ENCODE measurements at places on chromosomes 2 and 18.
A peak's percentile ranks its signal among the peaks of the same experiment; 100 is the strongest.

GRCh38 chr18:49527631-49528327 lies 34.1 kb upstream of the LIPG start:
- DNase-seq: no peak

GRCh38 chr2:37555457-37555856 lies 116.0 kb downstream of the CDC42EP3 start:
- DNase-seq: no peak

DNA sequence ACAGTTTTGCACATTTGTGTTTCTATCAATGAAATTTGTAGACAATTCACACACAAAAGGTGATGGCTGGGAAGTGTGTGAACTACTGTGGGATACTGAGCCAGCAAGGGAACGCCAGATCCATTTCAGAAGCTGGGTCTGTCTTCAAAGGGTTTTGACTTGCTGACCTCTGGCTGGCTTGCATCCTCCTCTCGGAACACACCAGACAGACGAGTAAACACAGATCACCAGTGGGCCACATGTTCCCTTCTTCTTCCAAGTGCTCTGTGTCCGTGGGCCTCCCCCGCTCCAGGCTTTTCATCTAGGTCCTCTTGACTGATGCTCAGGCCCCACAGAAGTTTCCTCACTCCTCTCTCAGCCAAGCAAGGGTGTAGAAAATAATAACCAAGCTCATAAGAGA lies 122.2 kb upstream of the OSR1 start:
- DNase-seq: no peak

- DNase-seq: no peak
Observed at GRCh38 chr2:10324095-10324832, 21.6 kb downstream of the HPCAL1 start.

GRCh38 chr18:56374007-56374655 lies 264.3 kb downstream of the TXNL1 start:
- DNase-seq: no peak

- DNase-seq: no peak
Observed at GRCh38 chr2:199713746-199714145, 137.2 kb downstream of the FTCDNL1 start.

- no peak for DNase-seq
Observed at GRCh38 chr2:197868206-197868605, 63.8 kb downstream of the PLCL1 start.

DNA sequence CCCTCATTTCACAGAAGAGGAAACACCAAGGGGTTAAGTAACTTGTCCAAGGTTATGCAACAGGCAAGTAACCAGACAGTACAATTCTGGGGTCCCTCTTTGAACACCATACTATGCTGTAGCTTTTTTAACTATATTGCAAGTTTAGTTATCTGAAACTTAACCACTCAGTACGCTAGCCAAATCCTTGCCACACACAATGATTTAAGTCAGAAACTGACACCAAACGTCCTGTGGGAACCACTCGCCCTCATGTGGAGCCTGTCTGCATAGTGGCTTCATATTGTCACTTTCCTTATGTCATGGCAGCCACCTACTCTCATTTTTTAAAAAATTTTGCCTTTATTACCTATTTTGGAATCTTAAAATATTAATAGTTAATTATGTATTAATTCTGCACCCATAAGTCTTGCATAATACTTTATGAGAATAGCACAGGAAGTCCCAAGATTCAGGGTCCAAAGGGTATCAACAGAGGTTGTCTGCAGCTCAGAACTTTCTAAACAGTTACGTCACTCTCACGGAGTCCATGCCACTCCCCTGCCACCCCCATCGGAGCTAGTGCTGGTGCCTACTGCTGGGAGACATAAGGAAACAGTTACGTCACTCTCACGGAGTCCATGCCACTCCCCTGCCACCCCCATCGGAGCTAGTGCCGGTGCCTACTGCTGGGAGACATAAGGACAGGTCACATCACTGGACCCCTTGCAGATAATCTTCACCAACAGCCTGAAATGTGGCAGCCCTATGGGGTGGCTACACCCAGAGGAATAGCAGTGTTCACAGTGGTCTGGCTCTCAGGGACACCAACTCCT lies 99.0 kb downstream of the L3MBTL4 start:
- DNase-seq: no peak

DNA sequence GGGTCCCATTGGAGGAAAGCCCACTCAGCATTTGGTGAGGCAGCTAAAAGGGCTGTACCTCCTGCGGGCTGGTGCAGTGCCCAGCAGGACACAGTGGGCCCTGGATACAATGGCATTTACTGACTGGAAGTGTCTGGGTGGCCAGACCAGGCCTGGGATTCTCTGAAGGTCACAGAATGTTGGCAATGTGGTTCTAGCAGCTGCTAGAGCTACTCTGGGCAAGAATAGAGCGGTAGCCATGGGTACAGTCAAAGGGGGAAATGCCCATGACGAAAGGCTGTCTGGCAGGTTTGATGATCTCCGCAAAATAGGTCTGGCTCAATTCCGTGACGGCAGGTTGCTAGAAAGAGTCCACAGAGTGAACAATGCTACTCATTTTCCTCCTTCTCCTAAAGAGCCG lies 241.8 kb downstream of the AFF3 start:
- DNase-seq: peak; percentile 55

DNA sequence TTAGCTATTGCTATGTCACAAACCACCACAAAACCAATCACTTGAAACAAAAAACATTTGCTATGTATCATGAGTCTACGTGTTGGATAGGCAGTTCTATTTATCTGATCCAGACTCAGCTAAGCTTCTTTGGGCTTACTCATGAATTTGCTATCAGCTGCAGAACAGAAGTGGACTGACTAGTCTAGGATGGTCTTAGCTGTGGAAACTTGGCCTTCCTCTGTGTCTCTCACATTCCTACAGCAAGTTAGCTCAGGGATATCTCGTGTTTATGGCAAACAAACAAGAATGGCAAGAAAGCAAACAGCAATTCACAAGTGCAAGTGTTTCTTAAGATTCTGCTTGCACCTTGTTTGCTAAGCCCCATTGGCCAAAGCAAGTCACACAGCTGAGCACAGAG lies 288.0 kb upstream of the TNP1 start:
- no peak for DNase-seq

GRCh38 chr18:5543036-5543680 lies 639 bp downstream of the EPB41L3 start:
- peak; percentile 34 for DNase-seq

GRCh38 chr2:9004338-9005204 lies 1.1 kb upstream of the MBOAT2 start:
- no peak for DNase-seq

DNA sequence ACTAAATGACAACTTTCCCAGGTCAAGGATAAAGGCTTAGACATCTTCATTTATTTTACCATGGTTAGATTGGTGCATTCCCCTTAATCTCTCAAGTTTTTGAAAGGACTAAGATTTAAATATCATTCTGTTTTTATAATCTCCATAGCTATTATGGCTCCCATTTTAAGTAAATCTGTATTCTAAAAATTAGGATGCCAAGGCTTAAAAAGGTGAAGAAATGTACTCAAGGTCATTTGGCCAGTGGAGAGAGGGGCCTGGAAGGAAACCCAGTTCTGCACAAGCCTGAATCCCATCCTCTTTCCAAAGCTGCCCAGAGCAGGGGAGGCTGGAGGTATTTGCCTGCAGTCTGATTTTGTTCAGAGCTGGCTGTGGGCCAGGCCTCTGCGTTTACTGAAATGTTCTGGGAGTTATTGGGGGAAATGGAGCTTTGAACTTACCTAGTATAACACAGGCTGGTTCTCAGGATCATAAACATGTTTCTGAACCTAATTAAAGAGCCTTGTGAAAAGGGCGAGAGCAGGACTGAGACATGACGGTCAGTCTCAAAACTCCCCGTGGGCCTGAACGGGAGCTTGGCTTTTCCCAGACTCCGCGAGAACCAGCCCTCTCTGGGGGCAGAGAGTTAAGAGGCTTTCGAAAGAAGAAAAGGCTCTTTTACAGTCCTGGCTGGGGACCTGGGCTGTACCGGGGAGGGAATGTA lies 85.6 kb downstream of the DDX1 start:
- DNase-seq: peak; percentile 49

DNA sequence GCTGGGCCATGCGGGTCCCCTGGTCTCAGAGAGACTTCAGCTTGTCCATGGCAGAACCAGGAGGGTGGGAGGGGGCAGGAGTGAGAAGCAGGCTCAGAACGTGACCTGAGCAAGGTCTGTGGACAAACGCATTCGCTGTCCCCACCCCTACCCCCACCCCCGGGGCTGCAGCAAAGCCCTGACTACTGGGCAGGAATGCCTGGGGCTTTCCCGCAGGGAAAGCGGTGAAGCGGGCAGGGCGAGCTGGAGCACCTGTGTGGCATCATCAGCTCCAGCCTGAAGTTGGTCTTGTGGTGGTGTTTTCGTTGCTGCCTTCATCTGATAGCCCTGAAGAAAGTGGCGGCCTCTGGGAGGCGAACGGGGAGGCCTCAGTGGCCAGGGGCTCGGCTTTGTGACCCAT lies 26.1 kb upstream of the ALKAL2 start:
- no peak for DNase-seq

DNA sequence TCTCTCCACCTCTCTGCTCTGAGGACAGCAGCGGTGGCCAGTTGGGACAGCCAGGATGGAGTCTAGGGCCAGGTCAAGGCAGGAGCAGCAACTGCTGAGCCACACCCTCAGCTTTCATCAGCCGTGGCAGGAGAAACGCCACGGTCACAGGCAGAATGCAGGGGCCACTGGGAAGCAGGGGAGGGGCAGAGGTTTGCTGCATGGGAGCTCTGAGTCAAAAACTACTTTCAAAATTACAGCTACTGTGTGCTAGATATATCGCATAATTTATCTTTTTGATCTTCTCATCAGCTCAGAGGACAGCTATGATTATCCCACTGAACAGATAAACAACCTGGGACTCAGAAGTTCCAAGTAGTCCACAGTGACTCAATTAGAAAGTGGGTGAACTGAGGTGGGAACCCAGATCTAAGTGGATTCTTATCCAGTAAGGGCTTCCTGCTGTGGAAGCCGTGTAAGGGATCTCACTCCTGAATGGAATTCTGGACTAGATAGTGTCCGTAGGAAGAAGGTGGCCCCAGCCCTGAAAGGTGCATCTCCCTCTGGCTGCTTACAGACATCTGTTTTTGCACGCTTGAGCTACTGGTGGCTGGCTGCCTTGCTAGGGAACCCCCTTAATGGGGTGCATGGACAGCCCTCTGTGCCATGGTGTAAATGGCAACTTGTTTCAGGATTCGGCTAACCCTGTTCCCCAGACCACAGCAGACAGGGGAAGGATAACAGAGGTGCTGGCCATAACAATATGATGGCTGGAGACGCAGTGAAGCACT lies 194.6 kb upstream of the SMAD2 start:
- DNase-seq: no peak

DNA sequence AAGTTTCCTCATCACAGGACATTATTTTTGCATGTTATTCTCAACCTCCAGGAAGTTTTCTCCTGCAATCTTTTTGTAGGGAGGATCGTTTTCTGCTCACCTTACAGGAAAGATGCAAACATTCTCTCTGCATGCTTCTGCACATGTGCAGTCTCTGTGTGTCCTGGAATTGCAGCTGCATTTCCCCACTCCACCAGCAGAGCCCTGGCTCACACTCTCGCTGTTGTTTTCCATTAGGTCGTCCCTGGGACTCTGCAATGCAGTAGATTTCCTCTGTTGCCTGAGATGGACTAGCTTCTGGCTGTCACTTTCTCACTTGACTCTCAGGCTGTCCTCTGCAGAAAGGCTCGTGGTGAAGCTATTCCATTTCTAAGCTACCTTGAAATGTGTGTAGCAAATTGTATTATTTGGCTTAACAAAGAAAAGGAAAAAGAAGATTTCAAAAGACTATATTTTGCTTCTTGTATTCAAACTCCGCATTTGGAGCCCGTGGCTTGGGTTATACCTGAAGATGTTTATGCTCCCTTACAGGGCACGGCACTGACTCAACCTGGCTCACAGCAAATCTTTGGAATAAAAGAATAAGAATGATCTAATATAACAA lies 346.7 kb downstream of the RAD51AP2 start:
- DNase-seq: peak; percentile 53

DNA sequence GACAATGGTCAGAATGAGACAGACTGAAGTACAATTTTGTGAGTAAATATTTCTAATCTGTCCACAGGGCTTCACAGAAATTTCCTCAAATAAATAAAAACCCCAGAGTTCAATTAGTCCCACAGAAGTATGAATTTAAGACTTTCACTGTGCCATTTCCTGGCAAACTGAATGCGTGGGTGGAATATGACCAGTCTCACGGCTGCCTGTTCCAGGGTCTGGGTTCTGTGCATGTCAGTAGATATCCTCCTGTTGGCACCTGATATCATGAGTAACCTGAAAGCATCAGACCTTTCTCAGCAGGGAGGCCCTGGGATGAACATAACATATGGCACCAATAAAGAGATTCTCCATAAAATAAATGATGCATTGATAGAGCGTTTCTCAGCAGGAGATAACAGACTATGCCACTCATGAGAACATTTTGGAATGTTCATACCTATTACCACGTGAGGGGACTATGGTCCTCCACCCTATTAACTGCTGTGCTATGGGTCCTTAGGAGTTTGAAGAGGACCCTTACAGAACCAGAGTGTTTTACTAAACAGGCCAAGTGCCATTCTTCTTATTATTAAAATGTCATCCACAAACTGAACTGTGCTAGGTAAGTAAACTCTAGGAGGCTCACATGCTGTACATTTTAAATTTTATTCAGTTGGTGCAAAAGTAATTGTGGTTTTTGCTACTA lies 10.6 kb upstream of the MALL start:
- no peak for DNase-seq

DNA sequence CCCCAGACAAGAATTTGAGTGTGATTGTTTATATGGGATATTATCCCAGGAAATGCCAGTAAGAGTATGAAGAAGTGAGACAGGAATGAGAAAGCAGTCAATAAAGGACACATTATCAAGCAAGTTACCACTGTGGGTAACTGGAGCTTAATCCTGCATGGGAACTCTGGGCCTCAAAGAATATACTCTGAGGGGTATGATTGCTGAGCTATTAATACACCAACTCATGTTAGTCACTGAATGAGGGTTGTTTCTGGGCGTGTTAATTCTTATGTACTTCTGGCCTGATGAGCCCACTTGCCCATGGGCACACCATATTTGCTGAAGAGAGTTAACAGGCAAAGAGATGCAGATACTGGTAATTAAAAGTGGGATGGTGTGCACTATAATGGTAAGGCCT lies 26.6 kb upstream of the PAIP2B start:
- no peak for DNase-seq

Measured in femur (tissue), 1 donor.